Epithelial cell of esophagus (primary cell): ENCODE measurements at places on chromosomes 5 and 9.
A peak's percentile ranks its signal among the peaks of the same experiment; 100 is the strongest.

- DNase-seq: no peak
Observed at GRCh38 chr5:3352711-3353110, 242.9 kb upstream of the IRX1 start.

DNA sequence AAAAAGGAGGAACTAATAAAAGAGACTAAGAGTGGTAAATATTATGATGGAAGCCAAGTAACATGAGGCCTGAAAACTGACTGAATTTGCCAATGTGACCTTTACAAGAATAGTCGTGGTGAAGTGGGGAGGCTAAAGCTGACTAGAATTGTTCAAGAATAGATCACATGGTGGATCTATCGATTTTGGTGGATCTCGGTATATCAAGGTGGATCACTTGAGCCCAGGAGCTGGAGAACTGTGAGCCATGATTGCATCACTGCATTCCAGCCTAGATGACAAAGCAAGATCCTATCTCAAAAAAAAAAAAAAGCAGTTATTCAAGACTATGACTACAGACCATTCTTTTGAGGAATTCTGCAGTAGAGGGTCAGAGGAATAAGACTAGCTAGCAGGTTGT is 15.1 kb downstream of the ERMP1 start:
- peak; percentile 88 for DNase-seq

- DNase-seq: no peak
Observed at GRCh38 chr5:161333194-161333880, 213.2 kb downstream of the GABRB2 start.

- peak; percentile 34 for DNase-seq
Observed at GRCh38 chr5:123089914-123090660, 1.0 kb downstream of the PRDM6 start.

GRCh38 chr5:123180178-123180577 is 91.1 kb downstream of the PRDM6 start:
- DNase-seq: no peak

GRCh38 chr9:93216073-93216365 is 32.1 kb downstream of the WNK2 start:
- no peak for DNase-seq
